Progenitor cell of endocrine pancreas (in vitro differentiated cells): ENCODE measurements at places on chromosomes 1 and 21.
A peak's percentile ranks its signal among the peaks of the same experiment; 100 is the strongest.

DNA sequence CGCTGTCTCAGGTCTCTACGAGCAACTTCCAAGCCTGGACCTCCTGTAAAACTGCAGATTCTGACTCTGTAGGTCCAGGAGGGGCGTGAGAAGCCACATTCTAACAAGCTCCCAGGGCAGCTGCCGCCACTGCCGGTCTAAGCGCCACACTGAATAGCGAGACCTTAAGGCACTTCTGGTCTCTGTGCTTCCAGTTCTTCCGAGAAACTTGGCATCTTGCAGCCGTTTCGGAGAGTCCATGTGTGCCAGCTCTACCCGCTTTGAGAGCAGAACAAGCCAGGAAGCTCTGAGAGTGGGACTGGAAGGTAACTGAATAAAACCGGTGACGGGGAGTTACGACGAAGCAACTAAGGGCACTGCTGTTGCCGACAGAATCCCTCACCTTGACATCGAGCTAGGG, 12.5 kb downstream of the AGT start:
- DNase-seq: no peak

GRCh38 chr1:246569248-246570238, 3.3 kb downstream of the CNST start:
- DNase-seq: no peak

DNA sequence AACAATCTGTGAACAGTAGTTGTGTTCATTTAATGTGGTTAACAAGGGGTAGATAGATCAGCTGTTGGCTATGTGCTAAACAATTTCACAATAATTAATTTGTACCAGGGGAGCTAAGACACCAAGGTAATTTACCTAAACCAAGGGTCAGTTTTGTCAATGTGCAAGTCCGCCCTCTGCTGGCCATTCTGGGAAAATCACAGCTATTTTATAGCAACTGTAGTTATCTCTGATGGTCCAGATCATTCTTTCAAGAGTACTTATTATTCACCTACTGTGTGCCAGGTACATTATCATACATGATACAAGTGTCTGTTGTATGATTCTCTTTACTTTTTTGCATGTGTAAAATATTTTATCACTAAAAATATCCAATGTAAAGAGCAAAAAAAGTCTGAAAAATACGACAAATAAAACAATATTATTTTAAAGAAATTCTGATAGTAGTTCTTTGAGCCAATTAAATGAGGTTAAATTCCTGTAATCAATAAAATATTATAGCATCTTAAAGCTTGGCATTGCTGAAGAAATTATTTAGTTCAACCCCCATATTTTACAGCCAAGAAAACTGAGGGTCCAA, 312.3 kb upstream of the FAM78B start:
- peak; percentile 34 for DNase-seq

DNA sequence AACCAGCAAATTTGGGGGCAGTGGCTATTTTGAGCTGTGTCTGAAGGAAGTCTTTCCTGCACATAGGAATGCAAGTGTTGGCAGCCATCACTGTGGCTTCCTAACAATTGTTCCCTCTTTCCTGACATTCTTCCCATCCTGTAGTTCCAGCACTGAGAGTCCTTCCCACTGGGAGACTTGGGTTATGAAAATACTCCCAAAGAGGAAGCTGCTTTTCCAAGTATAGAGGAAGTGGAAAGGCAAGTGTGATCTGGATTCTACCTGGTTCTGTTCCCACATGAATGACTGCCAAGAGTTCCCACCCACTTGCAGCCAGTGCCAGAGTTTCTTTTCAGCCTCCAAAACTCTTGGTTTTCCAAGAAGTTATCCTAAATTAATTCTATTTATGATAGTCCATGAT, 98.5 kb upstream of the CD53 start:
- no peak for DNase-seq

- no peak for DNase-seq
Observed at GRCh38 chr1:173827611-173828010, 2.9 kb upstream of the CENPL start.

GRCh38 chr1:180234369-180235076, 4.5 kb downstream of the LHX4 start:
- DNase-seq: no peak

DNA sequence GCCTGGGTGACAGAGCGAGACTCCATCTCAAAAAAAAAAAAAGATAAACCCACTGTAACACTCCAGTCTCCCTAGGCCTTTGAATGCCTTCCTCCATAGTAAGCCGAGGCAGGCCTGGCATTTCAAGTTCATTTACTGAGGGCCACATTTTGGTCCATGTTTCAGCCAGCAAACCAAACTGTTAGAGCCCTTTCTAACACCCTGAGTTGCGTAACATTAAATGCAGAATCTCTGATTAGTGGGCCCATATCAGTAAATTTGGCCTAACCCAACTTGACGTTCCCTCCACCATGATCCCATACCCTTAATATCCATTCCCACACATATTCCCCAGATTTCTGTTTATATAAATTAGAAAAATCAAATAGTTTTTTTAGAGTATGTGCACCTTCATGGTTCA, 12.4 kb downstream of the MPZL1 start:
- no peak for DNase-seq
